ENCODE measurements at places on chromosomes 2 and 18. TPM values are rescaled to one million over a fixed set of nuclear protein-coding genes. Genes with fewer than 3 reads are reported as not detected.

RNU2-63P gene
- total RNA-seq: not detected

RESP18 gene
- total RNA-seq: not detected

THSD7B gene
- total RNA-seq: not detected

ABCG5 gene
- not detected for total RNA-seq

EML6 gene
- total RNA-seq: under 0.01 TPM

TOGARAM2 gene
- under 0.01 TPM for total RNA-seq

FHOD3 gene
- total RNA-seq: 2.9 TPM

EML4 gene
- 29.1 TPM for total RNA-seq

AMER3 gene
- total RNA-seq: not detected
